ENCODE measurements at places on chromosomes 5 and 9.

GRCh38 chr5:172858511-172858989 lies 24.5 kb downstream of the ERGIC1 start:
- DNase-seq, result no peak

GRCh38 chr5:170450061-170450669 lies 53.7 kb upstream of the KCNIP1 start:
- no peak for DNase-seq

- DNase-seq, result no peak
These were observed 5.4 kb upstream of the CCDC187 start for GRCh38 chr9:136309101-136309801.

DNA sequence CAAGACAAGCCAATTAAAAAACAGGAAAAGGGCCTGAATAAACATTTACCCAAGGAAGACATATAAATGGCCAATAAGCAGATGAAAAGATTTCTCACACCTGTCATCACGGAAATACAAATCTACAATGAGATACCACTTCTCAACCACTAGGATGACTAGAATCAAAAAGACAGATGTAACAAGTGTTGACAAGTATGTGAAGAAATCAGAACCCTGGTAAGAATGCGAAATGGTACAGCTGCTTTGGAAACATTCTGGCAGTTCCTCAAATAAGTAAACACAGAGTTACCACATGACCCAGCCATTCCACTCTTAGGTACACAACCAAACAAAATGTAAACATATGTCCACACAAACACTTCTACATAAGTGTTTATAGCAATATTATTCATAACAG lies 32.5 kb downstream of the LEAP2 start:
- DNase-seq, result no peak

DNA sequence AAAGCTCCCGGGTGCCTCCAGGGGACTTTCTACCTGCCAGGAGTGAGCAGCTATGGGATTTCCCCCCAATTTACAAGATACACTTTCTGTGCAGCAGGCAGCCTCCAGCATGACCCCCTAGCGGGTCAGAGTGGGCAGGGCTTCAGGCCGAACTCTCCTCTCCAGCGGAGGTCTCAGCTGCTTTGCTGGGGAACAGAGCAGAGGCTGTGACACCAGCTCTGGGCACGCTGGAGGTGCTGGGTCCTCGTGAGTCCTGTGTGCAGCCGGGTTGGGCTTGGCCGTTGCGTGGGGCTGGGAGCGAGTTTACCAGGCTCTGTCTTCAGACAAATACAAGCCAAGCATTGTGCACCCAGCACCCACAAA lies 2.9 kb downstream of the NRARP start:
- no peak for DNase-seq

Measured in germinal center (tissue), 1 donor.